ENCODE measurements at places on chromosomes 5 and 9.

DNA sequence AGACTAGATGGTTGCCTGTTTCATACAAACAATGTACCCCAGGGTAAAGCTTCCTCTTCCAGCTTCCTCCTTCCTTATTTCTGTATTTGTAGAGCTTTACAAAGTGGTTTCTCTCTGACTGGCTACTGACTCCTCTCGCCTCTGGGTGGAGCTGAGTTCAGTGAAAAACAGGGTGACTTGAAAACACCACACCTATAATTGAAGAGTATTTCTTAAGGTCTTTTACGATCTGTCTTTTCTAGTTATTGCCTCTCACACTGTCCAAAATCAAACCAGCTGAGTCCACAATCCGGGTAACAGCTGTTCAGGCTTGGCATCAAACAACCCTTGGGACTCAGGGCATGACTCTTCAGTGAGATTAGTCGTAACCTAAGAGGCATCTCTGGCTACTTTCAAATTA is 200.4 kb downstream of the ARRDC3 start:
- DNase-seq = no peak

DNA sequence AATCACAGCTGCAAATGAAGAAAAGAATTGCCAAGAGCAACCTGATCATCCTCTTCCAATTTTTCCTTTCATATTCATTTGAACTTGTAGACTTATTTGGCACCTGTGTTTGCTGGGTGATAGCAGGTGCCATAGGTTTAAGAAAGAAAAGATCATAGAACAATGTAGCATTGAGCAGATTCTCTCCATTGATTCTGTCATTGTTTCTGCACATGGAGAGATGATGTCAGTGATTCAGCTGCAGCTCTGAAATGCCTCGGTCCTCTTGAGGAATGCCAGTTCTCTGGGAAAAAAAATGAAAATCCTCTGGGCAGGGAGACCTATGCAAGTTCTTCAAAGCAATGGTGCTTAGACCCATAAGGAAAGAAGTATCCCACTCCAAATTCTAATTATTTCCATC is 418.1 kb upstream of the KLF4 start:
- DNase-seq = no peak

DNA sequence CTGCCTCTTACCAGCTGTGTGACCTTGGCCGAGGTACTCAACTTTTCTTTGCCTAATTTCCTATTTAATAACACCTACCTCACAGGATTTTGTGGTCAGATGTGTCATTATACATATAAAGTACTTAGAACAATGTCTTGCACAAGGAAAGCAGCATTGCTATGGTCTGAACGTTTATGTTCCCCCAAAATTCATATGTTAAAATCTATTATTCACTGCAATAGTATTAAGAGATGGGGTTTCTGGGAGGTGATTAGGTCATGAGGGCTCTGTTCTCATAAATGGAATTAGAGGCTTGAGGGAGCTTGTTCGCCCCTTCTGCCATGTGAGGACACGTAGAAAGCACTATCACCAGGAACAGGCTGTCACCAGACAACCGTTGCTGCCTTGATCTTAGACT is 10.9 kb upstream of the RNF145 start:
- no peak for DNase-seq

GRCh38 chr5:136712628-136713027 is 347.3 kb upstream of the TRPC7 start:
- DNase-seq = no peak

DNA sequence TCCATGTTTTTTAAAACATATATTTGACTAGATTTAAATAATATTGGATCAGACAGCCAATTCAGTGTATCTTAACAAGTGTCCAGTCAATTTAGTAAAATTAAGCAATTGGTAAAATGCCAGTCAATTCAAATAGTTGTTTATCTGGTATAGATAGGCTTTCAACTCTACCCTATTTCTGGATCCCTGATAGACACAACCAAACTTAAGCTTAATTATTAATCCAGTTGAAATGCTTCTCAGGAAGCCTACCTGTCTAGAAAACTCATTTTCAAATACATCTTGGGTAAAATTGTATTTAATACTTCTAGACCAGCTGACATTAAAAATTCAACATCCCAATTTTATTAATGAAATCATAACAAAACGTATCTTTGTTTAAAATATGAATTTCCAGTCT is 710.8 kb upstream of the GRAMD2B start:
- no peak for DNase-seq

DNA sequence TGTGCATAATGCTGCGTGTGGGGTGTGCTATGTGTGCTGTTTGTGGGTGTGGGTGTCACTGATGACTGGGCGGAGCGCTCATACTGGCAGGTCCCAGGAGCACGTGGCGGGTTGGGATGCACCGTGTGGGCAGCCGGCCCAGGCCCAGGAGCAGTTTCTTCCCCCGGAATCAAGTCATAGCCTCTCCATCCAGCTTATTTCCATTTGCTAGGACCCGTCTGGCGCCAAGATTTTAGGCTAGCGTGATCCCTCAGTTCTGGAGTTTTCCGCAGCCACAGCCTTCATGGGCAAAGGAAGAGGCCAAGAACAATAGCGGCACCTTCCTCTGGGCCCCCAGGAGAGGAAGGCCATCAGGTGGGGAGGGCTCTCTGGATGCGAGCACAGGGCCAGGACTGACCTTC is 43.3 kb upstream of the NEURL1B start:
- no peak for DNase-seq

DNA sequence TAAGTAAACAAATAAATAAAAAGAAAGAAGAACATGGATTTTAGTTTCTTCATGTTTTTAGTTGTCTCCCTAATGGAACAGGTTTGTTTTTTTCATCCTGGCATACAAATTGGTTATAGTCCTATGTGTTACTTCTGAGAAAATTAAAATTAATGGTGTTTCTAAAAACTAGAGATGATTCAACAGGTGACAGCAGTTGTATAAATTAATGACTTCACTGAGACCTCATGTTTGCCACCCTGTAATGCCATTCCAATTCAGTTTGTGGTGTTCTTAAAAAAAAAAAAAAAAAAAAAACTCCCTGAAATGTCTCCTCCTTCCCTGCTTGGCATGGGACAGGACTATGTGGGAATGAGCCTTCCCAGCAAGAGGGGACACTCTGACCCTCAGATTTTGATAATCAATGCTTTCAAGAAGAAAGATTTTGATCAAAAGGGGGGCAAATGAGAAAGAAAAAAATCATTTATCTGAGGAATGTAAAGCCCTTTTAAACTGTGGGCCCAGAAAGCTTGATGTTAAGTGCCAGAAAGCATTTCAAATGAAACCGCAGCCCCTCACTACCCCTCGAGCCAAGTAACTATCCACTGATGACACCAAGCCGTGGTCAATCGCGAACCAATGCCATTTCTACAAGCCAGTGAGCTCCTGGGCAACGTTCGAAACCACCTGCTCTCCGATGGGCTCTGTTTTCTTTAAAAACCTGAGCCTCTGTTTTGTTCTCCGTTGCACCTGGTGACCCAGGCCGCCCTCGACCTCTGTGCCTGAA is 941 bp downstream of the EXD3 start:
- DNase-seq = no peak

- no peak for DNase-seq
These were observed 51.0 kb upstream of the FCN1 start for GRCh38 chr9:134968823-134969090.

GRCh38 chr9:74094766-74095165 is 402.4 kb upstream of the RORB start:
- no peak for DNase-seq

GRCh38 chr5:57903458-57903857 is 420.8 kb upstream of the ACTBL2 start:
- no peak for DNase-seq

DNA sequence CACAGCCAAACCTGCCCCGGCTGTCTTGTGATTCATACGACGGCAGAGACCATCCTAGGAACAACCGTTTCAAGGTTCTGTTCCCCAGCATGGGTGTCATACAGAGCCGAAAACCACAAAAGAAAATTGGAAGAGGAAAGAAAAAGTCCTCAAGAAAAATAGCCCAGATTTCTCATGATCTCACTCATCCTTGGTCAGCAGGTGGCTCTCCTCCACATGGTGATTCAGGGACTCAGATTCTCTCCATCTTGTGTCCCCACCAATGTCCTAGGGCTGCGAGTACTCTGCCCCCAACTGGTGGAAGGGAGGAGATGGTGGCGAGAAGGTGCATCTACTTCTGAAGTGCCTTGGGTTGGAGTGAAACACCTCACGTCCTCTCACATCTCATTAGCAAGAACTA is 25.6 kb downstream of the PDZD2 start:
- peak; percentile 41 for DNase-seq

- DNase-seq = no peak
These were observed 62.8 kb upstream of the TLX3 start for GRCh38 chr5:171246231-171246630.

- DNase-seq = no peak
These were observed 87.6 kb downstream of the VAV2 start for GRCh38 chr9:133904346-133905090.
